ENCODE measurements at places on chromosomes 3 and 15.

GRCh38 chr3:72816862-72817355 is 31.3 kb downstream of the SHQ1 start:
- no peak for DNase-seq

DNA sequence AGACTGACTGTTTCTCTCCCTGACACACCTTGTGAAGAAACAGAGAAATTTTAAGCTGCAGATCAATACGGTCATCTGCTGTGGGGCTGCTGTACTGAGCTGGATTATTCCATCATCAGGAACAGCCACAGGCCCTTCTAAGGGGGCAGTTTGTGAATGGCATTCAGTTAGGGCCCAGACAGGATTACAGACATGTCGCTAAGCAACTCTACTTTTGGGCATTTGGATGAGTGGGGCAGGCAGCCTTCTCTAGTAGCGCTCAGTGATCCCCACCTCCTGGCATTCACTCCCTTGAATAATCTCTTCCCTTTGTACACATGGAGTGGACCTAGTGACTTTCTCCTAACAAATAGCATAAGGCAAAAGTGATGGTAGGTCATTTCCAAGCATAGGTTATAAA is 144.4 kb upstream of the RARB start:
- no peak for DNase-seq

- no peak for DNase-seq
Observed at GRCh38 chr3:12273045-12273695, 15.7 kb upstream of the PPARG start.

- no peak for DNase-seq
Observed at GRCh38 chr3:156694536-156694935, 20.1 kb downstream of the TIPARP start.

- DNase-seq: no peak
Observed at GRCh38 chr15:42087926-42088800, 6.2 kb downstream of the PLA2G4D start.

DNA sequence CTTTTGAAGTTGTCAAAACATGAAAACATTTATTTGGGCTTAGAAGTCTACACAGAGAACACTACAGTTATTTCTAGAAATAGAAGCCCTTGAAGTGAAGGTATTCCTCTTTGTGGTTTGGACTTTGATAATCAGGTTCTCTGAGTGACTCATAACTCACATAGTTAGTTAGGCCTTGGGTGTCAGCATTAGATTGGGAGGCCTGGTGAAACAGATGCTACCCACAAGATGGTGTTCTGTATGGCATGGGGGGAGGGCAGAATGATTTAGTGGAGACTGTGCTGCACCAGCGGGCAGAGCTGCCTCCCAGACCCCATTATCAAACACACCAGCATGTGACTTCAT is 108.9 kb upstream of the ETV5 start:
- no peak for DNase-seq

DNA sequence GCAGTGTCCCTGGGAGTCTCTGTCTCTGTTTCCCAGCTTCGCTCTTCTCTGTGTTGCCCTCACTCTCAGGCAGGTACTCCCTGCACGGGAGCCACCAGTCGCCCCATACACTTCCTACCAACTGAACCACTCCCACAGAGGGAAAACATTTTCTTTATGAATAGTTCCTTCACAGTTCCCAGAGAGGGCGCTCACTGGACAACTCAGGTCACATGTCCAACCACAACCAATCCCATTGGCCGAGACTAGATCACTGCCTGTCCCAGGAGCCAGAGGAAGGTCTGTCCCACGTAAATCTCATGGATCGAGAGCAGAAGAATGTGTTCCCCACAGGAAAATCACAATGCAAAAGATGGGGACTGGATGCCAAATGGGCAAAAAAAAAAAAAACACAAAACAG is 26.1 kb downstream of the GRK7 start:
- no peak for DNase-seq

DNA sequence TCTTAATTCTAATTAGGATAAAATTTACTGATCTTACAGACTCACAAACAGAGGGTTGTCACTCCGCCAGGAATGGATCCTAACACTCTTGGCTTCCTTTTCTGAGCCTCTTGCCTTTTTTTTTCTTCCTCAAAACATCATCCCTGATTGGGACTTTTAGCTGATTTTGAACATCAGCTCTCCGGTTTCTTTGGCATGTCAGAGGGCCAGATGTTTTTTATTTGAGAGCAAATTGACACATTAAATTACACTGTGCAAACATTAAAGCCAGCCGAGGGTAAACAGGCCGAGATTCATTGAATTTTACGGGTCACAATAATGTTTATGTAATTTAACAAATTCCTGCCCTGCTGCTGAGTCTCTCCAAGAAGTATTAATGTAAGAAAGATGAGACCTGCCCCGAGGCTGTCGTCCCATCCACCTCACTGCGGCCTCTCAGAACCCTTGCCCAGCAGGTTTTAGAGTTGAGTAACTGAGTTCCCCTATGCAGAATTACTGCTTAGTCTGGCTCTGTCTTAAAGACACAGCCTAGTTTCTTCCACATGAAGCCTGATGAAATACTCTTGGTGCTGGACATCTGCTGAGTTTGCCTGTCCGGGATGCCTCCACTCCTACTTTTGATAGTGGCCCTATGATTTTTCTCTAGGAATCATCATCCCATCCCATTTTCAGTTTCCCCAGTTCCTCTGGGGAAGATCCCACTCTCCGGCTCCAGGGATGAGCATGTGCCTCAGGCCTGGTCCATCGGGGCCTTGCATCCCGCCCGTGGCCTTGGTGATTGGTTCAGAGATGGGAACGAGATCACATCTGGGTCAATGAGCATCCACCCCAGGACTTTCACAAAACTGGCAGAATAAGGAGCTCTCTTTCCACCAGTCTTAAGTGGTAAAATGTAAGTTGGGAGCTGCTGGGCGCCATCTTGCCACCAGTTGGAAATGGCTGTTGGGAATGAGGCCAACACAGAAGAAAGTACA is 226.6 kb upstream of the TLE3 start:
- DNase-seq: no peak

GRCh38 chr3:49534581-49535441 is 19.5 kb upstream of the BSN start:
- no peak for DNase-seq

- DNase-seq: no peak
Observed at GRCh38 chr3:54307566-54308180, 185.3 kb downstream of the CACNA2D3 start.

DNA sequence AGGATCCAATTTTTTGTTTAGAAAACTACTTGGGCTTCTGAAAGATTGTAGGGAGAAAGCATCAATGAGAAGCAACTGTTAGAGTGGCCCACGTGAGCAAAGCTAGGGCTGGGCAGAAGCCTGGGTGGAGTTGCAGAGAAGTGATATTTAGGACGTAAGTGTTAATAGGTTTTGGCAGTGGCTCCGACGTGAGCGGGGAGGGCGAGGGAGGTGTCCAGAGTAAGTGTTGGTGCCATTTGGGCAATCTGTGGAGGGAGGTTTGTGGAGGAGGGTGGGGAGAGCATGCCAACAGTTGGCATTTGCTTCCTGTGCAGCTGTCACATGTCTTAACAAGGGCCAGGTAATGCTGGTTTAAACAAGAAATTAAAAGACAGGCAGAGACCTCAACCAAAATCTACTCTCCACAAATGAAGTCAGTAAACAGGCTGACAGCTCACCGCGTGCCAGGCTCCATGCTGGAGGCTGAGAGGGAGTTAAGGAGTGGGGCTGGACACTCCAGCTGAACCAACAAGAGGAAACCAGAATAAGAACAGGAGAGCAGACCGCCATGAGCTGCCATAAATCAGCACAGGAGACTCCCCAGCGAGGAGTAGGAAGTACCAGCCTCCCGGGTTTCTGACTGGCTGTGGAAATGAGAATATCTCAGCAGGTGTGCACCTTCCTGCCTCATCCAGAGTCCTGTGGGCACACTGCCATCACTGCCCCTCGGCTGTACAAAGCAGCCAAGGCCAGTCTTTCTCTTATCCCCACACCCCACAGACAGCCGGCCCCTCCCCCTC is 232.6 kb downstream of the ABHD5 start:
- DNase-seq: no peak

- no peak for DNase-seq
Observed at GRCh38 chr3:14652-15051, 181.9 kb upstream of the CHL1 start.

- DNase-seq: no peak
Observed at GRCh38 chr3:194204042-194204987, 68.4 kb downstream of the HES1 start.

DNA sequence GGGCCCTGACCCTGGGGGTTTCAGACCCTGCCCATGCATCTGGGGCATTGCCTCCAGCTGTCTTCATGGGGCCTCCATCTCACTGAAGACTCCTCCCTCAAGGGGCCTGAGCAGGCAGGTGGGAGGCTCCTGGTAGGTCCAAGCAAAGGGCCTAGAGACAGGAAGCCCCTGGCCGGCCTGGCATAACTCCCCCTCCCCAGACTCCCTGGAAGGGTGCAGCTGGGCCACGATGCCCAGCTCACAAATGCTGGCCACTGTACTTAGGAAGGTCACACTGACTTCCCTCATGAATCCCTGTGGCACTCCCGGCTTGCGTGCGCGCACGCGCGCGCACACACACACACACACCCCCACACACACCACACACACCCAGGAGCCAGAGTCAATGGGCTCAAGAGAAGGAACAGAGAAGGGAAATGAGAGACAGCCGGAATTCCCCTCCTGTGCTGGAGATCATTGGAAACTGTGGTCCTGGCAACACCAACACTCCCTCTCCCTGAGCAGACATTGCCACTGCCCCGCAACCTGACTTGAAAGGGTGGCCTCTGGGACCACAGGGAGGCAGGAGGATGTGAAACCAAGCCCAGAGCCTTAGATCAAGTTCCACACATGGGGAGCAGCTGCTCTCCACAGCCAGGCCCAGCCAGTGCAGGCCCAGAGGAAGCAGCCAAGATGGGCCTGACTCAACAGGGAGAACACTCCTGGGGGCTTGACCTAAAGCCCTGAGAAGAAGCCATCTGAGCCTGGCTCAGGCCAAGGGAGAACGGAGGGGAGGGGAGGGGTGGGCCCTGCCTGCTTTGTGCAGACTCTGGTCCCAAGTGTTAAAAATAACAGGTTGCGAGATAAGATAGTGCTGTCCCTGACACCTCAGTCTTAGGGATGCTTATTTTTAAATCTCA is 69.7 kb downstream of the SCN5A start:
- no peak for DNase-seq

DNA sequence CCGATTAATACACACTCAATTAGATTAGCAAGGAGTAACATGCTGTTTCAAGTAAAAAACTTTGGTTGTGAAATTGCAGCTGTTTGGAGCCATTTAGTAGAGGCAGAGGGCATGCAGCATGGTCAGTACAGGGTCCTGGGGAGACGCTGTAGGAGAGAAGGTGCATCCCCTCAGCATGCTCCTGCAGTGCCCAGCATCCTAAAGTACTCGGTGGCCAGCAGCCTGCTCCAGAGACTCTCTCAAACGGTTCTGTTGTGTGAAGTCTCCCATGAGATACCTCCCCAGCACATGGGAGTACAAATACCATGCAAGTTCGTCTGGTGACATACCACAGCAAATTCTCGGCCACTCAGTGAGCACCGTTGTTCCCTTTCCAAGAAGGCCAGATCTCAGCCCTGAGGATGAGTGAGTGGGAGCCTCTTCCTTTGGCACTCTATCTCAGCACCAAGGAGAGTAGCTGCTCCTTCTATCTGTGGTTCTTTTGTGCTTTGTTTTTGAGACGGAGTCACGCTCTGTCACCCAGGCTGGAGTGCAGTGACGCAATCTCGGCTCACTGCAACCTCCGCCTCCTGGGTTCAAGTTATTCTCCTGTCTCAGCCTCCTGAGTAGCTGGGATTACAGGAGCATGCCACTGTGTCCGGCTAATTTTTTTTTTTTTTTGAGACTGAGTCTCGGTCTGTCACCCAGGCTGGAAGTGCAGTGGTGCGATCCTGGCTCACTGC is 72.7 kb downstream of the TJP1 start:
- DNase-seq: no peak

- no peak for DNase-seq
Observed at GRCh38 chr3:185504636-185505035, 5.8 kb upstream of the TMEM41A start.

DNA sequence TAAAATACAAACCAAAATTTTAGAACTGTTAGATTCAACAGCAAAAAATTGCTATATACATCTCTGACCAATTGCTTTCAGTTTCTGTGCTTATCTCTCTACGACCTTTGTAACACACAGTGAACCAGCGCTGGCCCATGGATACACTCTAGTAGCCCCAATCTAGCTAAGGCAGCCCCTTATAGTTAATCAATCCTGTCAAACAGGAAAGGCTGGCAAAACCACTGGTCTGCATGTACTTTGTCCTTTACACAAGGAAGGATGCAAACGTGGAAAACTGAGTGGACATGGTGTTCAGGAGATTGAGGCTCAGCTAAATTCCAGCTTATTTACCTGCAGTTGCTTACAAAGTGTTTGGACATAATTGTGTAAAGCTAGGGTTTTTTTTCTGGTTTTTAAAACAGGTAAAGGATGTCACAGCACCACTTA is 25.9 kb downstream of the ADGRG7 start:
- DNase-seq: no peak

DNA sequence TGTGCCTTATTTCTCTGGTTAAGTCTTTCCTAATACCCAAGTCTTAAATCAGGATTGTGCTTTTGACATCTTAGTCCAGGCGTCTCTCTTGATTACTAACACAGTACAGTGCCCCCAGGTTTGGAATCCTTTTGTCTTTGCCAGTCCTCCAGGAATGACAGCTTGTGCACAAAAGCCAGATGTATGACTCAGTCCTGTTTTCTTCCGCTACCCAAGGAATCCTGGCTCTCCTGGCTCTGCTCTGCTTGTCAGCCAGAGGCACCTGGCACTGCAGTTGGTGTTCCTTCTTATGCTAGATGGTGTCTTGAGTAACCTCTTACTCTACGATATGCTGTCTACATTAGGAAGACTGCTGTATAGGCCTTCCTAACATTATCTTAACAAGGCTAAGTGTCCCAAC is 728.2 kb upstream of the NECTIN3 start:
- DNase-seq: no peak

- DNase-seq: no peak
Observed at GRCh38 chr3:134579141-134579665, 71.6 kb downstream of the KY start.

GRCh38 chr3:105458518-105459215 is 92.0 kb downstream of the ALCAM start:
- DNase-seq: no peak

- DNase-seq: no peak
Observed at GRCh38 chr3:127712461-127712860, 39.7 kb downstream of the ABTB1 start.

- DNase-seq: no peak
Observed at GRCh38 chr3:140695361-140696061, 17.6 kb downstream of the TRIM42 start.

- no peak for DNase-seq
Observed at GRCh38 chr15:33074942-33075341, 119.6 kb downstream of the FMN1 start.

- DNase-seq: no peak
Observed at GRCh38 chr15:34203305-34203704, 6.6 kb downstream of the KATNBL1 start.
